ENCODE measurements at places on chromosomes 7 and 10.

DNA sequence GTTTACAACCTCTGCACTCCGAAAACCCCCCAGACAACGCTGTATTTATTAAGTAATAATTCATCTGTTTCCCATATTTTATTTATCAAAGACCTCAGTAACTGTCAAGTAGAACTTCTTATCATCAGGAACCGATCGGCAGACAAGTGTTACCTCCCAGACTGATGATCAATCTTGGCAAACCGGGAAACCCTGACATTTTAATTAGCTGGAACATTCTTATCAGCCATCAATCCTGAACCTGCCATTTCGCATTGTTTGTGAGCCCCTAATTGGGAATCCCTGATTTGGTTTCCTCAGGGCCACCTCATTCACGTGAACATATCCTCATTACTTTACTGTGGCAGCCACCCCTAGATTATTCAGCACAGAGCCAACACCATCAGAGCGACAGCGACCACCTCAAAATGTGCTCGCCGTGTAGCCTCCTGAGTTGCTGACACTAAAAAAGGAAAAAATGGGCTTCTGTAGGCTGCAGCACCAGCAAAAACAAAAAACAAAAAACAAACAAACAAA lies 93.6 kb upstream of the SDK1 start:
- no peak for DNase-seq

- no peak for DNase-seq
Observed at GRCh38 chr7:143463556-143463955, 14.1 kb upstream of the TAS2R41 start.

DNA sequence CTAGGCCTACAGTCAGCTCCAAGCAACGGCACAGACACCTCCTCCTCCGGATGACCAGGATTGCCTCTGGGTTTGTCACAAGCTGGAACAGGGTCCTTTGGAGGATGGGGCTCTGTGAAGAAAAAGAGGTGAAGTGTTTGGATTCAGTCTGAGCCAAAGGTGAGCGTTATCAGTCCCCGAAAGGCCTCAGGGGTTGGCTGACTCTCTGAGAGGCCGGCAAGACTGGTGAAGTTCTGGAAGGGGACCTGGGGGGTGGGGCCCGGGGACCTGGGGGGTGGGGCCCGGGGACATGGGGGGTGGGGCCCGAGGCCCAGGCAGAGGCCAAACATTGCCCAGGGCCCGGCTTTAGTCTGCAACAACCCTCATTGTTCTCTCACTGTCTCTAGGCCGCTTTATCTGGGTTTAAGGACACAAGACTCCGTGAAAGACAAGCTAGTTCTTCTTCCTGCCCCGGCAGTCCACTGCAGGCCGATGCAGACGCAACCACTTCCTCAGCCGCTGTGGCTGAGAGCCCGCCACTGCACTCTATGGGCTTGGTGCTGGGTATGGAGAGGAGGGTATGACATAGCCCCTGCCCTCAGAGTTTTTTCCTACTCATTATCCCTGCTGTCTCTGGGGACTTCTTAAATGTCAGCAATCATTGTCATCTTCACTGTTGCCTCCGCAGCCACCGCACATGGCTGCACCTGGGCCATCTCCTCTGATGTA lies 27.4 kb upstream of the PSAP start:
- DNase-seq, result no peak

GRCh38 chr7:130878785-130879184 lies 144.8 kb upstream of the KLF14 start:
- DNase-seq, result no peak

GRCh38 chr10:6671976-6672375 lies 91.9 kb upstream of the PRKCQ start:
- no peak for DNase-seq

DNA sequence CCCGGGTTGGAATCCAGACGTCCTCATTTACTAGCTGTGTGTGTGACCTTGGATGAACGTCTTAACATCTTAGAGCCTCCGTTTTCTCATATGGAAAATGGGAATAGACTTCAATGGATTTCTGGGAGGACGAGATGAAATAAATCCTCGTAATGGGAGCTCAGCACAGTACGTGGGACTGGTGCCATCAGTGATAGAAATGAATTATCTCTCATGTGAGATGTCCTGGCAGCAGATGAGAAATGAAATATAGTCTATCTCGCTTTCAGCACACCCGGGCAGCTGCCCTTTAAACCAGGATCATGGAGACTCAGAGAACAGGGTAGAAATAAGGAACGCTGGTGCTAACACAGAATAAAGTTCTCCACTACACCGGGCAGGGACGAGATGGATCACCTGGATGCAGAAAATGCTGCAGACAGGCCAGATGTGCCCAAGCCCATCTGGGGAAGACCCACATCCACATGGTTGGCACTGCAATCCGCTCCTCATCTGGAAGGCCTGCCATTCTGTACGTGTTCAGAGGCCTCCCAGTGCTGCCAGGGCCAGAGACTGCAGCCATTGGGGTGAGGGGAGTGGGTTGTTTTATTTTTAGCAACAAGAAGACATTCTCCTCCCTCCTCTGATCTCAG lies 11.1 kb upstream of the EMX2 start:
- DNase-seq, result no peak

GRCh38 chr7:48708635-48709034 lies 215.7 kb upstream of the CDC14C start:
- DNase-seq, result no peak

- no peak for DNase-seq
Observed at GRCh38 chr7:37730501-37730900, 46.9 kb downstream of the GPR141 start.

GRCh38 chr7:48213226-48213625 lies 42.0 kb downstream of the ABCA13 start:
- DNase-seq, result no peak

GRCh38 chr7:159296093-159296681 lies 151.5 kb upstream of the VIPR2 start:
- DNase-seq, result no peak

DNA sequence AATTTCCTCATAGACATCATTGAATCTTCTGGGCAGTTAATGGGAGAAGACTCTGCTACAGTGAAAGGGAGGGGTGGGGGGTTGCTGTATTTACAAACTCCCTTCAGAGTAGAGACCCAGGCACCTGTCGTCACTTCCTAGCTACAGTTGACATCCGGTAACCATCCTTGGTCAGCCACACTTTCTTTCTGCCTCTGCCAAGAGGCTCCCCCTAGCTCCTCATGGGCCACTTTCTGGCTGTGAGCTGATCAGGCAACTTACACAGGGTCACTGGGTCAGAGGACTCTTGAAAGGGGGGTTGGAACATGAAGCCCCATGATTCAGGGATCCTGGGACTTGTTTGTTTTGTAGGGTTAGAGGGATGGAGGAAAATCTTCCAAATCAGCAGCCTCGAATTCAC lies 1.2 kb downstream of the TECPR1 start:
- peak; percentile 58 for DNase-seq

DNA sequence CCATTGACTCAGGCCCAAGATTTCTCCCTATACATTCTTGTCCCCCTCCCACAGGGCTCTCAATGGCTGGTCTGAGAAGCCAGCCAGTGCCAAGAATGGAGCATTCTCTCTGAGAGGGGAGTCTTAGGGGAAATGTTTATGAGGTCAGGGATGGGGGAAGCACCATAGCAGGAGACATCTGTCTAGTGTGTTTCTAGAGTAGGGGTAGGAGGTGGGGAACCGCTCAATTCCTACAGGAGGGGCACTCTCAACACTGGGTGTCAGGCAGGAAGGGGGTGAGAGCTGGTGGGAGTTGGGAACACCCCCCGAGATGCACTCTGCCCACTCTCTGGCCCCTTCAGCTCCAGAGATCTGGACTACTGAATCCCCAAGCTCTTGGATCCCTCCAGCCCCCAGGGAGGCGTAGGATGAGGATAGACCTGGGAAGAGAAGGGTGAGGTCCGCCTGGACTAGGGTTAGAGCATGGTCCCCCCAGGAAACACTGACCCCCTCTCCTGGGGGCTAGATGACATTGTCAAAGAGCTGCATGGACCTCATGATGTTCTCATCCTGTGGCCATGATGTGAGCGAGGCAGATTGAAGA lies 8.7 kb upstream of the OGA start:
- no peak for DNase-seq

GRCh38 chr7:128874140-128875031 lies 11.7 kb downstream of the ATP6V1F start:
- no peak for DNase-seq

GRCh38 chr7:27586825-27587224 lies 75.9 kb downstream of the HIBADH start:
- no peak for DNase-seq

DNA sequence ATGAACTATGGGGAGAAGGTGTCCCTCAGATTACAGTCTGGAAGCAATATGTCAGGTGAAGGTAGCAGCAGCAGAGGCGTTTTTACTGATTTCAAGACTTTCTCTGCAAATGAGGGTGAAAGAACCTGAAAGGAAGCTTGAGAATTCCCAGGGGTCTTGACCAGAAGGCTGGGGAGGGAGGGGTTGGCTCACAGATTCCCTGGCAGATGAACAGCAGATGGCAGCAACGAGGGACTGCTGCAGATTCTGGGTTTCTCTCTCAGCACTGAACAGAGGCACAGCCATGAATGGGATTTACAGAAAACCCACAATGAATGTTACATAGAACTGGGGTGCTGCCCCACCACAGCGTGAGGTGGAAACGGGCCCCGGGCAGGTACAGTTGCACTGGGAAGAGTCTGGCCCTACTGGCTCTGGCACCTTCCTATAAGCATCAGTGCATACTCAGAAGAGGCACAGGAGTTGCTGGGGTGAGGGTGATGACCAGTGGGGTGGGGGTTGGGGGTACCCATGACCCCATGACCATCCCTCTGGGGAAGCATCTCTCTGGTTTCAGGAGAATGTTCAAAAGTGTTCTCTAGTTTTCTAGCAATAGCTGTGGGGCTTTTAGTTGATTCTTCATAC lies 317.8 kb downstream of the SH2D4B start:
- no peak for DNase-seq

DNA sequence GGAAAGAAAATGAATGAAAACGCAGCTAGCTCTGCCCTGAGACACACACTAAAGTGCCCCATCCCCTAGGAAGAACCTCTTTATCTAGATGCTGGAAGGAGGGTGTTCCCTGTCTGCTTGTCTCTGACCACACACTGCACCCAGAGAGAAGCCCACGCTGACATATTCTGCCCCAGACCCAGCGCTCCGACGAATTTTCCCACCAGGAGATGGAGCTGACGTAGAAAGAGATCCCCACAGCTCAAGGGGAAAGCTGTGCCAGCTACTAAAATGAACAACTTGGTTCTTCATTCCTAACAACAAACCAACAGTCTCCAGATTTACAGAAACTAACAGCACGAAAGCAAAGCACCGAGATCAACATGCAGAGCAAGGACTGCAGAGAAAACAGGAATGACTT lies 73.3 kb downstream of the KIAA1549 start:
- no peak for DNase-seq

GRCh38 chr7:117645481-117646165 lies 165.8 kb downstream of the CFTR start:
- DNase-seq, result no peak

DNA sequence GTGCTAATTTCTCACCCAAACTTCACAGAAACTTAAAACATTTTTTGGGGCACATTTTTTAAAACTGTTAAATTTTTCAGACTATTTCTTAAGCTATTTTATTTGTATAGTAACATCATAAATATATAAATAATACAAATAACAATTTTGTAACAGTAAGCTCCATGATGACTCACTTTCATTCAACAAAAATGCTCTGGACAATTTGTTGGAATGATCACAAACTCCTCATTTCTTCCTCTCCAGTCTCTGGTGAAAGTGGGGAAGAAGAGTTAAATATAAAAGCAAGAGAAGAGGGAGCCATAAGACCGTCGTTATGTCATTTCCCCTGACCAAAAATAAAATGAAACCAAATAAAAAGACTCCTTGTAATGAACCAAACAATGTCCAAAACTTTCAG lies 162.4 kb downstream of the AGMO start:
- no peak for DNase-seq

- DNase-seq, result no peak
Observed at GRCh38 chr10:129716211-129716681, 247.8 kb downstream of the EBF3 start.

DNA sequence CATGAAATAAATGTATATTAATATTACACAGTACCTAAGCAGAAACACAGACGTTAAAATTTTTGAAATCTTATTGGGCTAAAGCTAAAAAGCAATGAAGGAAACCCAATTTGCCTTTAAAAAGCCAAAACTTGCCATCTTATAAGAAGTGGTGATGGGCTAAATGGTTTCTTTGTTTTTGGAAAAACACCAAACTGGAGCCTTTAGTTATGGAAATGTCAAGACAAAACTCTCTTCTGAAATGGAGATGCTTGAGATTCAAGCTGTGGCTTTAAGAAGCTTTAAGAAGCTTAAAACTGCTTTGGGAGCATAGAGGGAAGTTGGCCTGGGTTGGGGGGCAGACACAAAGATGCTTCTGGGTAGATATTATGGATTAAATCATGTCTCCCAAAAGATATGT lies 277.0 kb downstream of the GFRA1 start:
- no peak for DNase-seq

DNA sequence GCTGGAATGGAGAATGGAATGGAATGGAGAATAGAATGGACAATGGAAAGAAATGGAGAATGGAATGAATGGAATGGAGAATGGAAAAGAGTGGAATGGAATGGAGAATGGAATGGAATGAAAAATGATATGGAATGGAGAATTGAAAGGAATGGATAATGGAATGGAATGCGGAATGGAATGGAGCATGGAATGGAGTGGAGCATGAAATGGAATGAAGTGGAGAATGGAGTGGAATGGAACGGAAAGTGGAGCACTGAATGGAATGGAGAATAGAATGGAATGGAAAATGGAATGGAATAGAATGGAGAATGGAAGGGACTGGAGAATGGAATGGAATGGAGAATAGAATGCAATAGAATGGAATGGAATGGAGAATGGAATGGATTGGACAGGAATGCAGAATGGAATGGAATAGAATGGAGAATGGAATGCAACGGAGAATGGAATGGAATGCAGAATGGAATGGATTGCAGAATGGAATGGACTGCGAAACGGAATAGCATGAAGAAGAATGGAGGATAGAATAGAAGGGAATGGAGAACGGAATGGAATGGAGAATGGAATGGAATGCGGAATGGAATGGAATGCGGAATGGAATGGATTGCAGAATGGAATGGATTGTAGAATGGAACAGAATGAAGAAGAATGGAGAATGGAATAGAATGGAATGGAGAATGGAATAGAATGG lies 89.4 kb downstream of the NSUN6 start:
- no peak for DNase-seq

GRCh38 chr7:82595176-82595575 lies 151.6 kb upstream of the CACNA2D1 start:
- DNase-seq, result no peak

DNA sequence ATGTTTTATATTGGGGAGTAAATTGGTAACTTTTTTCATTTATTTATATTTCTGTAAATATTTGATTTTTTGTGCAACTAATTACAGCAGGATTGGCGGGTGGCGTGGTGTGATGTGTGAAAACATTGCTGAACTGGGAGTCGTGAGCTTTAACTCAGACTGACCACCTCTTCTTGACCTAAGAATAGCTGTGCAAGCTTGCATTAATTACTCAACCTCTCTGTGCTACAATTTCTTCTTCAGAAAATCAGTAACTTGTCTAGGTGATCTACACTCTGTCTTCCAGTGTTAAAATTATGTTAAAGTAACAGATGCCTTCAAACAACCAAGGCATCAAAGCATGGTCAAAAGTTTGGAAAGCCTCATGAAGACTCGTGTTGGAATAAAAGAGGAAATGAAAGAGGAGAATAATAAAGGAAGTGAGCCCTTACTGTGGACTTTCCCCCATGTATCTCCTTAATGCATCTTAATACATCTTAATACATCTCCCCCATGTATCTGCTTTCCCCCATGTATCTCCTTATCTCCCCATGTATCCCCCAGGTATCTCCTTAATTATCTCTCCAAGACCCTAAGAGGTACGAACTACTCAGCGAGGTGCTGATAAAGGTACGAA lies 71.2 kb downstream of the SVIL start:
- DNase-seq, result no peak

- DNase-seq, result no peak
Observed at GRCh38 chr7:149821191-149822148, 16.7 kb upstream of the ZNF862 start.
